ENCODE measurements at places on chromosomes 16 and 17. TPM values are rescaled to one million over a fixed set of nuclear protein-coding genes. Genes with fewer than 3 reads are reported as not detected.

Gene MYH13
- total RNA-seq = not detected

Gene GSDMA
- 0.26 TPM for total RNA-seq

Gene GJC1
- 2.1 TPM for total RNA-seq

Gene SARM1
- total RNA-seq = 1.8 TPM

Gene CACNG3
- total RNA-seq = not detected

Gene ICAM2
- total RNA-seq = 55.2 TPM

Gene OTOA
- total RNA-seq = not detected

GRCh38 chr16:55497558-55497957 is 11.3 kb upstream of the LPCAT2 start:
- DNase-seq = no peak

GRCh38 chr16:79882340-79883005 is 281.9 kb upstream of the MAF start:
- DNase-seq = no peak

GRCh38 chr17:33105911-33106310 is 114.3 kb downstream of the SPACA3 start:
- DNase-seq = no peak

DNA sequence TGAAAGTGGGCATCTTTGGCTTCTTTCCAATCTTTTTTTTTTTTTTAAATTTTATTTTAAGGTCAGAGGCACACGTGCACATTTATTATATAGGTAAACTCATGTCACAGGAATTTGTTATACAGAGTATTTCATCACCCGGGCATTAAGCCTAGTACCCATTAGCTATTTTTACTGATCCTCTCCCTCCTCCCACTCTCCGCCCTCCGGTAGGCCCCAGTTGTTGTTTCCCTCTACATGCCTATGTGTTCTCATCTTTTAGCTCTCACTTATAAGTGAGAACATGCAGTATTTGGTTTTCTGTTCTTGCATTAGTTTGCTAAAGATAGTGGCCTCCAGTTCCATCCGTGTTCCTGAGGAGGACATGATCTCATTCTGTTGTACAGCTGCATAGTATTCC is 108.5 kb downstream of the CYB561 start:
- DNase-seq = no peak

- DNase-seq = no peak
Measured at GRCh38 chr16:62225675-62226074, 189.4 kb upstream of the CDH8 start.

DNA sequence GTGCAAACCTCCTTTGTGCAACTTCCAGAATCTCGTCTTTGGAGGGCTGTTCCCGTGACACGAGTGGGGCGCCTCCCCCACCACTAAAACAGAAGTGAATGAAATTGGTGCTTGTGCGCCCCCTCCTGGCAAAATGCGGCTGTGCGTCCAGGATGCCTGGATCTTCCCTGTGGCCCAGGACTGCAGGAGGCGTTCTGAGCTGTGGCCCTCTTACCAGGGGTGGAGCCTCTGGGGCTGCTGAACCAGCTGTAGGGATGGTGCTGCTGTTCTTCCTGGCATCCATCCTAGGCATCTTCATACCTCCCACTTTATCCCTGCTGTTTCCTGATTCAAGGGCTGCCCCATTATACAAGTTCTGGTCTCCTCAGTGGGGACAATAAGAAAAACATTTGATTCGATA is 18.5 kb upstream of the NAGLU start:
- peak; percentile 54 for DNase-seq

GRCh38 chr17:59433586-59433985 is 102.1 kb downstream of the YPEL2 start:
- no peak for DNase-seq

GRCh38 chr16:67673712-67674580 is 7.3 kb downstream of the C16orf86 start:
- peak; percentile 46 for DNase-seq

DNA sequence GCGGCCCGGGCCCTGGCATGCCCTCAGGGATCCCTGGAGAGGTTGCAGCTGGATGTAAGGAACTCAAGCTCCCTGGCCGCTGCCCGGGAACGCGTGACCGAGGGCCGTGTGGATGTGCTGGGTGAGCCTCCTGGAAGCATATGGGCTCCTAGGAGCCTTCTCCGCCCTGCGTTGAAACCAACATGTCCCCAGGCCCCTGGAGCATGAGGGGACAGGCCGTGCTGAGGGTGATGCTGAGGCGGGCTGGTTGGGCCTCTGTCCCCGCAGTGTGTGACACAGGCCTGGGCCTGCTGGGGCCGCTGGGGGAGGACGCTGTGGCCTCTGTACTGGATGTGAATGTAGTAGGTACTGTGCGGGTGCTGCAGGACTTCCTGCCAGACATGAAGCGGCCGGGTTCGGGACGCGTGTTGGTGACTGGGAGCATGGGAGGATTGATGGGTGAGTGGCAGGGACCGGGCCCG is 5.7 kb upstream of the HSD17B1 start:
- no peak for DNase-seq

GRCh38 chr17:55710829-55711496 is 11.7 kb downstream of the TMEM100 start:
- DNase-seq = no peak

DNA sequence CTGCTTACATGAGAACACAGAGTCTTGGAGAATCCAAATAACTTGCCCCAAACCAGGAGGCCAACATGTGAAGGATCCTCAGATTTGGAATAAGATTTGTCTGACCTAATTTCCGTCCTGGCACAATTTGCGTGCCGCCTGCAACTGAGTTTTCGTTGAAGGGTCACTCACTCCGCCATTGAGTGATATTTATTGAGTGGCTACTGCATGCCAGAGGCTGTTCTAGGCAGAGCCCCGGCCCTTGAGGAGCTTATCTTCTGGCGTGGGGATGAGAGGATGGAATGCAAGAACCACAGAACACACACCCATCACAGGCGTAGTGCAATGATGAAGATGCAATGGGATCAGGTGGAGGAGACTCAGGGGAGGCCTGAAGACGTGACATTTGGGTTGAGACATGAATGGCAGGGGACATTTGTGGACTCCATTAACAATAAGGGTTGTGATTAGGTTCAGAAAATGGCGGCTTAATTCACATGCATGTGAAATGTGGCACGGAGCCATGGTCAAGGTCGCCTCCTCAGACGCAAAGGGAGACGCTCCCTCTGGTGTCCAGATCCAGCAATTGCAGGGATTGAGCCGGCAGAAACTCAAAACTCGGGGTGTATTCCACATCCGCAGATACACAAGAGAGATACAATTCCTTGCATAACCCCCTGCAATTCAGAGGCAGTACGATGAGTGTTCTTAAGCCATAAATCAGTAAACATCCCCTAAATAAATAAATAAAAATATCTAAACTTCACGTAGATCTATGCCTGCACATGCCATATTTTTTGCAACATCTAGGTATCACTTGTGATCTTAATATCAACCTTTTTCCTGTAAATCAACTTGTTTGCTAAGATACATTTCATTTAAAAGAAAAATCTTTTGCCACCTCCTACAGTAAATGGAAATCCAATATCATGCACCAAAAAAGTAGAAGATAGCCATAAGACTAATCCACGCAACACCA is 57.9 kb upstream of the CACNG4 start:
- peak; percentile 59 for DNase-seq

GRCh38 chr16:65789161-65789945 is 577.1 kb upstream of the CDH5 start:
- DNase-seq = no peak

DNA sequence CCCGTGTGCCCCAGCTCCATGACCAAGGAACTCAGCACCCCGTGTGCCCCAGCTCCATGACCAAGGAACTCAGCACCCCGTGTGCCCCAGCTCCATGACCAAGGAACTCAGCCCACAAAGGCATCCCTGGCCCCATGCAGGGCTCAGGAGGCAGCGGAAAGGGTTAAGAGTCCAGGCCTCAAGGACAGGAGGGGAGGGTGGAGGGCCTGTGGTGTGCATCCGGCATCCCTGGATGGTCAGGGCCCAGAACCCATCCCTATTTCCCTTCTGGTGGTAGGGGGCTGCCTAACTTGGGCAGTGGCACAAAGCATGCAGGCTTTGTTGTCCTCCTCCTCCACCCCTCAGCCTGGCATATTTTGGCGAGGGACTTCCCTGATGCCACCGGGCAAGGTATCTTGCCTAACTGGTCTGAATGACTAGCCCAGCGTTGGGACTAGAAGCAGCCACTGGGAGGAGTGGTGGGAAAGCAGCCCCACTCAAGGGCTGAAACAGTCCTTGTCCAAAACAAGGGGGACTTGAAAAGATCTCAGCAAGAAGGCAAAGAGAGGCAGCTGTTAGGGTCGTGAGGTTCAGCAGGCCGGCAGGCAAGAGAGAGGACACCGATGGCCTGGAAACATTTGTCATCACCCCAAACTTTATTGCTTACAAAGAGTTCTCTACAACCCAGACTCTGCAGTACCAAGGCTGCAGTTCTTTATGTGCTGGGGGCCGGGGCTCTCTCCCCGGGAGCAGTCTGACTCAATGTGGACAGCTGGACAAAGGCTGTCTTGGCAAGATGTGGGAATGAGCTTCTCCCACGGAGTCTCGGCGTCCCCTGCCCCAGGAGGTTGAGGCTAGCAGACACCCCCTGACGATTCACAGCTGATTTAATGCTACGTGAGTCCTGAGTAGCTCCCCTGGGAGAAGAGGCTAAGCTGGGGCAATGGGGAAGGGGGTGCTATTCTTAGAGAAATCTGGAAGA is 902 bp upstream of the SPATA32 start:
- DNase-seq = peak; percentile 21

GRCh38 chr16:56286809-56287208 is 95.5 kb downstream of the GNAO1 start:
- DNase-seq = no peak

DNA sequence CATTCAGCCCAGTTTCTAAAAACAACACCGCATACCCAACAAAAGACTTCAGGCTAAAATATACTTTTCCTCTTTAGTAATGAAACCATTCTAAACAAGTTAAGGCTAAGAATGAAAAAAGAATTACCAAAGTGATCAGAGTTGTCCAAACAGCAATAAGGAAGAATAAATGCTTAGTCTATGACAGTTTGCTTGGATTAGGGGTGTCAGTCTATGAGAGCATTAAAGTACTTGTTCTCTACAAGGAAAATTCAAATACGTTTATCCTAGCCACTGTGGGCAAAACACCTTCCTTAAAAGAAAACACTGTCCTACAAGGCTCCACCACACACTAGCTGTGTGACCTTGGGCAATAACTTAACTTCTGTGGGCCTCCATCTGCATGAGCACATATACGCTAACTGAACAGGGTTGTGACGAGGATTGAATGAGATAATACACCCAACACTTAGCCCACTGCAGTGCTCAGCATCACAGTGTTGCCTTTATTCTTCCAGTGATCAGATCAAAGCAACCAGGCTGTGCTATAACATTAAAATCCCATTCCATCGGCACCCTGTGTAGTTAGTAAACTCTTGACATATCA is 53.6 kb downstream of the TEX2 start:
- no peak for DNase-seq

GRCh38 chr16:57479205-57479975 is 6.9 kb downstream of the DOK4 start:
- no peak for DNase-seq

DNA sequence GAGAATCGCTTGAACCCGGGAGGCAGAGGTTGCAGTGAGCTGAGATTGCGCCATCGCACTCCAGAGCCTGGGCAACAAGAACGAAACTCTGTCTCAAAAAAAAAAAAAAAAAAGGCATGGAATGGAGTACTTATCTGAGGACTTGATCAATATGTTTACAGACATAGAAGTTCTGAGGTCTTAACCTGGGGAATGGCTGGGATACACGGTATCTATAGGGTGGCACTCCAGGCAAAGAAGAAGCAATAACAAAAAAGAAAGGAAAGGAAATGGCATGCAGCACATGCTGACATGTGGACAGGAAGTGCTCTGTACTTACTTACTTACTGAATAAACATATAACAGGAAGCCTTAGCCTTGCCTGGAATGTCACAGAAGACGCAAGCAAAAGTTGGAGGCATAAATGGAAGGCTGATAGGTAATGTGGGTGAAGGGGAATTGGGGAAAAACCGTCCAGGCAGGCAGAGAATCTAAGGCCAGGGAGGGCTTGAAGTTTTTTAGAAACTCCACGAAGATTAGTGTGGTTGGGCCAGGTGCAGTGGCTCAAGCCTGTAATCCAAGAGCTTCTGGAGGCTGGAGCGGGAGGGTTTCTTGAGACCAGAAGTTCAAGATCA is 10.1 kb upstream of the SPOP start:
- no peak for DNase-seq

DNA sequence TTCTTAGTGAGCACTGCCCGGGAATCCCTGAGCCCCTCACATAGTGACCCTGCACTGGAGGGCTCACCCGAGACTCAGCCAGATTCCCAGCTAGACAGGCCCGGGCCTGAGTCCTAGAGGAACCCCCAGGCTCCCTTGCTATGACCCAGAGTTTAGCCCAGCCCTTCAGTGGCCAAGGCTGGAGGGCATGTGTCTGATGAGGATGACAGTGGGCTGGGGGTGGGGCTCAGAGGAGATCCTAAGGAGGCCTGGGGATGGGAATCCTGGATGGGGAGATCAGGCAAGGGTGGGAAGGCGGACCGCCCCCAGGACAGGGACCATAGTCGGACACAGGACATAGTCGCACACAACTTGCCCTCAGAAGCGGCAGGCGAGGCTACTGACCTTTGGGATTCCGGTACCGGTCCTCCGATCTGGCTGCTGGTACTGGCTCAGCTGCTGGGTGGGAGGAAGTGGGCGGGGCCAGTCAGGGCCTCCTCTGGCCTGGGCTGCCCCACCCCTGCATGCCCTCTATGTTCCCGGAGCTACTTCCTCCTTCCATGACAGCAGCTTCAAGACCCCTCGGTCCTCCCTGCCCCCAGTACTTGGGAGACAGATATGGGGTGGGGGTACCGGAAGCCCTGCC is 1.1 kb downstream of the CD79B start:
- DNase-seq = no peak

GRCh38 chr17:32876417-32877163 is at the start of gene MYO1D:
MYO1D (minus strand) TSS chr17:32877124; CDS start chr17:32876872, 252 bp downstream.
- peak; percentile 17 for DNase-seq

- no peak for DNase-seq
Measured at GRCh38 chr17:63686138-63686685, 13.7 kb downstream of the LIMD2 start.

DNA sequence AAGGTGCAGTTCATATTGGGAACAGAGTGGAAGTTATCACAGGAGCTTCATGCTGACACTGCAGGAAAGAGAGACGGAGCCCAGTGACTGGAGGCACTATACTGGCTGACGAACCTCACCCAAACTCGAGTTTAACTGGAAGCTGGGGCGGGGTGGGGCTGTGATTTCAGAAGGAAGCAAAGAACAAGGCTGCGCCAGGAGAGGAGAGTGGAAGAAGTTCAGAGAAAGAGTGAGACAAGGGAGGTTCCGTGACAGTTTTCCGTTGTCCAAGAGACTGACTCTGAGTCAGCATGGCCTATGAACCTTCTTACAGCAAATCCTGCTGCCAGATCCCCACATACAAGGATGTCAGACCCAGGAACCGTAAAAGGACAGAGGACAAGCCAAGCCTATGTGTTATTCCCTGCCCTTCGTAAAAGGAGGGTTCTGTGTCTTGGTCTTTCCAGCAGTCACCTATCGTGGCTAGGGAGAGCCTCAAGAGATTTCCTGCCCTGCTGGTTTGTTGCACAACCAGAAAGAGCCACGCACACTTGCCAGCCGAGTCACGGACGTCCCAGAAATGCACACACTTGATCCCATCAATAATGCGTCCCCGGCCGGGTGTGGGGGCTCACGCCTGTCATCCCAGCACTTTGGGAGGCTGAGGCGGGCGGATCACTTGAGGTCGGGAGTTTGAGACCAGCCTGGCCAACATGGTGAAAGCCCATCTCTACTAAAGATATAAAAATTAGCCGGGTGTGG is 5.1 kb downstream of the PITPNA start:
- no peak for DNase-seq

Data from gastrocnemius medialis (tissue), 4 donors.